ENCODE measurements at places on chromosomes 2 and 18. TPM values are rescaled to one million over a fixed set of nuclear protein-coding genes. Genes with fewer than 3 reads are reported as not detected.

CFLAR gene
- 66.5 TPM for total RNA-seq

FEV gene
- total RNA-seq = not detected

NT5DC4 gene
- total RNA-seq = not detected

SAG gene
- total RNA-seq = not detected

AMER3 gene
- total RNA-seq = not detected

TXNDC2 gene
- total RNA-seq = 0.21 TPM

PLA2R1 gene
- total RNA-seq = 2.6 TPM

TUBB8B gene
- total RNA-seq = not detected

FABP1 gene
- total RNA-seq = not detected

KCNG3 gene
- 0.90 TPM for total RNA-seq

TRIM43 gene
- total RNA-seq = not detected

CCBE1 gene
- total RNA-seq = 8.3 TPM

TTL gene
- total RNA-seq = 41.6 TPM

HMSD gene
- 0.54 TPM for total RNA-seq

MEIS1 gene
- 2.6 TPM for total RNA-seq

ARHGAP15 gene
- not detected for total RNA-seq

DAPL1 gene
- not detected for total RNA-seq

CDK15 gene
- total RNA-seq = not detected

TXNL4A gene
- 85.2 TPM for total RNA-seq

FBXO48 gene
- 0.65 TPM for total RNA-seq

REG3G gene
- total RNA-seq = not detected

NYAP2 gene
- total RNA-seq = not detected

CCDC141 gene
- not detected for total RNA-seq

HES6 gene
- total RNA-seq = 7.8 TPM

TNFRSF11A gene
- total RNA-seq = 6.5 TPM

KRCC1 gene
- 12.6 TPM for total RNA-seq

AGXT gene
- not detected for total RNA-seq

ABI2 gene
- 66.2 TPM for total RNA-seq

AKAIN1 gene
- not detected for total RNA-seq

GPR45 gene
- total RNA-seq = not detected

MRO gene
- total RNA-seq = 0.16 TPM

All from A549 treated with CpdA at 1 μM for 4 hours (cell line).